Activated B cell treated with CpG ODN at 0.5 μM for 24 hours (primary cell): ENCODE measurements at places on chromosomes 4 and X. TPM values are rescaled to one million over a fixed set of nuclear protein-coding genes. Genes with fewer than 3 reads are reported as not detected.

The AMMECR1 gene
- total RNA-seq = 9.0 and 10.8 TPM in 2 replicates

The ATP2B3 gene
- total RNA-seq = not detected in 2 replicates

The CT45A7 gene
- not detected in 2 replicates for total RNA-seq

The NAP1L5 gene
- 1.8 and 2.6 TPM in 2 replicates for total RNA-seq

The TCEAL3 gene
- total RNA-seq = 7.7 and 8.5 TPM in 2 replicates

The TRAM1L1 gene
- not detected in 2 replicates for total RNA-seq

The JAKMIP1 gene
- 0.13 TPM in 1 of 2 replicates, not detected in the other for total RNA-seq

The MAGEB5 gene
- total RNA-seq = not detected in 2 replicates

The RENBP gene
- 14.5 and 20.2 TPM in 2 replicates for total RNA-seq

DNA sequence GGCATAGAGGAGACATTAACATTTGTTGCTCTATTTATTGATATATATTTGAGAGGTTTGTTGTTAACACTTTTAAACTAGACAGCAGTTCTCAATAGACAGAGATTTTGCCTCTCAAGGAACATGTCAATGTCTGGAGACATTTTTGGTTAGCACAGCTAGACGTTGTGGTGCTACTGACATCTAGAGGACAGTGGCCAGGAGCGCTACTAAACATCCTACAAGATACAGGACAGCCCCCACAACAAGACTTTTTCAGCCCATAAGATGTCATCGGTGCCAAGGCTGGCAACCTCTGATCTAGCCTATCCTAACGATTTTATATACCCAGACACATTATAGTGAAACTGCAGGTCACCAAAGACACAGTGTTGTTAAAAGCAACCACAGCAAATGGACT lies 18.4 kb upstream of the CTSO start:
- no peak overlapping the region for H3K27ac ChIP-seq
- no peak overlapping the region for H3K4me3 ChIP-seq
- no peaks in the 10 kb centered on the region for H3K36me3 ChIP-seq

GRCh38 chr4:5964030-5964429 lies 54.2 kb downstream of the C4orf50 start:
- H3K27ac ChIP-seq = no peak overlapping the region
- DNase-seq = no peak
- H3K4me1 ChIP-seq = no peaks in the 10 kb centered on the region
- no peaks in the 10 kb centered on the region for H3K36me3 ChIP-seq
- H3K4me3 ChIP-seq = no peak overlapping the region
- H3K27me3 ChIP-seq = peaks cover 5% of the 10 kb centered on the region

DNA sequence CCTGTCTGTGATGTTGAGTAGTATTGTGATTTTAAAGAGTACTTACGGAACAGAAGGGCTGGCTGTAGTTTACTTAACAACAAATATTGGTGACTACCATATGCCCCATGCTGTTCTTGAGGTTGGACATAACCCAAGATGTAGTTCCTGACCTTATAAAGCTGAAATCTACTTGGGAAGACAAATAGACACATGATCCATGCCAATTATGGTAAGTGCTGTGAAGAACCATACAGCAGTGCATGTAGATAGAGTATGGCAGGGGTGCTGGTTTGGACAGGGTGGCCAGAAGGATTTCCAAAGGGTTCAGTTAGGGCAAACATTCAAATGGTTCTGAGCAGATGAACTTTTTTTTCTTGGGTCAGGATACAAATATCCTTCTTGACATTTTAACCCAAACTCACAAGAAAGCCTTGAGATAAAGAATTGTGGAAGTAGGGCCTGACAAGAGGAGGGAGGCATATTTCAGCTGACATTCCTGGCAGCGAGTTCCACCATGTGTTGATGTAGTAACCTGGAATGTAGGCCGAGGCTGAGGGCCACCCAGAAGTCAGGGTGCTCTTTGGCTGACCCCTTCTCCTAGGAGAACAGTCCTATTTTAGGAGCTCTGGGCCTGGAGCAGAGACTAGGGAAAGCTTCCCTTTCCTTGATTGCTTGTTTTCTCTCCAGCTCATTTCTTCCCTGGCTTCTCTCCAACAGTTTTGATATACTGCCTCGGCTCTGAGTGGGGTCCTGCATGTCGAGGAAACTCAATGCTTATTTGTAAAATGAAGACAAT lies 74.2 kb downstream of the FREM3 start:
- H3K27ac ChIP-seq = no peak overlapping the region
- no peak for DNase-seq
- H3K4me3 ChIP-seq = no peak overlapping the region
- H3K27me3 ChIP-seq = peaks cover 6% of the 10 kb centered on the region
- H3K36me3 ChIP-seq = no peaks in the 10 kb centered on the region

DNA sequence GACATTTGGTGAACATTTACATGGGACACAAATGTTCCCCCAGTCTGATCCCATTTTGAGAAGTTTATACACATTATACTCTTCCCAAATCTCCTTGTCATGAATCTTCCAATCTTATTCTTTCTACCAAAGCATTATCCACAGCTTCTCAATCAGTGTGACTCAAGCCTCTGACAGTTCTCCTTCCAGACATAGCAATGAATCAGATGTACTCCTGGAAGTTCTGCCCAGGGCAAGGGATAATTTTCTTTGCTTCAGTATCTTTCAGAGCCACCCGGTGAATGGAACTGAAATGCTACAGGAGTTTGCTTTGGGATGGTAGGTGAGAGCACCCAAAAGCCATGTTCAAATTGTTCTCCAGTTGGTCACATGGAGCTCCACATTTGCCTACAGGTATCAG lies 145.5 kb downstream of the ANXA5 start:
- H3K36me3 ChIP-seq = no peaks in the 10 kb centered on the region
- H3K27me3 ChIP-seq = peaks cover 3% of the 10 kb centered on the region
- no peak overlapping the region for H3K4me3 ChIP-seq

DNA sequence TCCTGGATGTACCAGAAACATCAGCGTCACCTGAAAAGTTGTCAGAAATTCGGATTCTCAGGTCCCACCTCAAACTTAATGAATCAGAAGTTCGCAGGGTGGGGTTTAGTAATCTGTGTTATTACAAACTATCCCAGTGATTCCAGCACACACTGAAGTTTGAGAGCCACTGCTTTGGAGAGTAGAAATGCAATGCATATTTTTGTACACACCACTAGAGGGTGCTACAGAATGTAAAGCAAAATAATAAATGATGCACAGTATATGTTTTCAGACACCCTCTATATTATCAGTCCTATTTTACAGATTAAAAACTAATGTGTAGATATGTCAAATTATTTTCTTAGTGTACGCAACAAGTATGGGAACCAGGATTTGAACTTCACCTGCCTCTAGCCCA lies 2.4 kb upstream of the MORF4L2 start:
- H3K36me3 ChIP-seq = peaks cover 21% of the 10 kb centered on the region
- no peak overlapping the region for H3K27ac ChIP-seq
- peaks cover 4% of the 10 kb centered on the region for H3K4me1 ChIP-seq

- no peak overlapping the region for H3K4me3 ChIP-seq
- no peak for DNase-seq
- no peaks in the 10 kb centered on the region for H3K4me1 ChIP-seq
- H3K36me3 ChIP-seq = no peaks in the 10 kb centered on the region
- no peaks in the 10 kb centered on the region for H3K27me3 ChIP-seq
Measured at GRCh38 chrX:30161043-30161442, 54.3 kb upstream of the MAGEB2 start.

GRCh38 chr4:91746551-91746950 lies 557.2 kb upstream of the GRID2 start:
- H3K27me3 ChIP-seq = no peaks in the 10 kb centered on the region
- DNase-seq = no peak
- H3K36me3 ChIP-seq = no peaks in the 10 kb centered on the region
- no peak overlapping the region for H3K4me3 ChIP-seq
- H3K27ac ChIP-seq = no peak overlapping the region

- no peaks in the 10 kb centered on the region for H3K36me3 ChIP-seq
- H3K4me3 ChIP-seq = no peak overlapping the region
- no peak for DNase-seq
- H3K27me3 ChIP-seq = no peaks in the 10 kb centered on the region
- H3K27ac ChIP-seq = no peak overlapping the region
Measured at GRCh38 chr4:158018221-158018830, 154.5 kb downstream of the GASK1B start.

GRCh38 chrX:13110433-13111324 lies 66.3 kb upstream of the FAM9C start:
- no peak overlapping the region for H3K27ac ChIP-seq
- H3K4me3 ChIP-seq = no peak overlapping the region
- DNase-seq = no peak
- no peaks in the 10 kb centered on the region for H3K27me3 ChIP-seq
- no peaks in the 10 kb centered on the region for H3K36me3 ChIP-seq

- no peak for DNase-seq
- H3K4me3 ChIP-seq = no peak overlapping the region
- H3K4me1 ChIP-seq = peaks cover 4% of the 10 kb centered on the region
- no peaks in the 10 kb centered on the region for H3K27me3 ChIP-seq
- no peak overlapping the region for H3K27ac ChIP-seq
Measured at GRCh38 chrX:97158269-97158668, 274.6 kb downstream of the RPA4 start.

- DNase-seq = no peak
- H3K27me3 ChIP-seq = no peaks in the 10 kb centered on the region
- no peak overlapping the region for H3K27ac ChIP-seq
- H3K4me3 ChIP-seq = no peak overlapping the region
- peaks cover 2% of the 10 kb centered on the region for H3K36me3 ChIP-seq
- no peaks in the 10 kb centered on the region for H3K4me1 ChIP-seq
Measured at GRCh38 chr4:94508296-94508695, 56.6 kb downstream of the PDLIM5 start.

- H3K27me3 ChIP-seq = peaks cover under 1% of the 10 kb centered on the region
- DNase-seq = no peak
- H3K27ac ChIP-seq = no peak overlapping the region
- H3K4me1 ChIP-seq = no peaks in the 10 kb centered on the region
Measured at GRCh38 chr4:152289941-152290340, 246.0 kb downstream of the FBXW7 start.
